AG08395 (cell line): ENCODE measurements at places on chromosomes 2 and 18.

GRCh38 chr2:173653432-173653805 is 298.7 kb downstream of the CDCA7 start:
- no peak for DNase-seq

- no peak for DNase-seq
Observed at GRCh38 chr2:173599821-173600359, 245.2 kb downstream of the CDCA7 start.

DNA sequence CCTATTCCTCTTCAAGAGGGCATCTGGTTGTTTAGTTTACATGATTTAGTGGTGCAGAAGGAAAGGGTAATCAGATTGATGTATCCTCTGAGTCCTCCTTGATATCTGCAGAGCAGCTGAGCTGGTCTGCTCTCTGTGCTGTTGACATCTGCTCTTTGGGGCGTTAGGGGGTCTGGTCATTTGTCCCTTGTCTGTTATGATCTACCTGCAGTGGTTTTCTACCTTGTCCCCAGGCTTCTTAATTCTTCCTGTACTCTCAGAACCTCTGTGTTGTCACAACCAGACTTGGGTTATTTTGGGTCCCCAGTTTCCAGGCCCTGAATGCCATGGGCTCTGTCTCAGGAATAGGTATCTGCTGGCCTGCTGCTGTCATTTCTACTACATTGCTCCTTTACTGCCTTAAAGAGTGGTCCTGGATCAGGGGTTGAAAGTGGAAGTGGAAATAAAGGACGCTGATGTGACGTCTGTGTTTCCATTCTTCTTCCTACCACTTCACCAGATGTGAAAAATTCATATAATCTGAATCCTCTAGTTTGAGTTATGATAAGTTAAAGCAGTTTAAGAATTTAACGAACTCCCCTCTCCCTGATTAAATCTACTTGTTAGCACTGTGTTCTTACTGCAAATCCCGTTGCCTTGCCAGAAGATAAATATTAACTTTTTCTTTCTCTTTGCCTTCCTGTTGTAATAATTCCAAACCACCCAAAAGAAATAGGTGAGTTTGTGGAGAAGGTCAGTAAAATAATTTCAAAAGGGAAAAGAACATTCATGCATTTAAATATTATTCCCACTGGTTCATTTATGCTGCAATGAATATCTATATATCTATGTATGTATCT is 16.6 kb upstream of the CPS1 start:
- DNase-seq = no peak

DNA sequence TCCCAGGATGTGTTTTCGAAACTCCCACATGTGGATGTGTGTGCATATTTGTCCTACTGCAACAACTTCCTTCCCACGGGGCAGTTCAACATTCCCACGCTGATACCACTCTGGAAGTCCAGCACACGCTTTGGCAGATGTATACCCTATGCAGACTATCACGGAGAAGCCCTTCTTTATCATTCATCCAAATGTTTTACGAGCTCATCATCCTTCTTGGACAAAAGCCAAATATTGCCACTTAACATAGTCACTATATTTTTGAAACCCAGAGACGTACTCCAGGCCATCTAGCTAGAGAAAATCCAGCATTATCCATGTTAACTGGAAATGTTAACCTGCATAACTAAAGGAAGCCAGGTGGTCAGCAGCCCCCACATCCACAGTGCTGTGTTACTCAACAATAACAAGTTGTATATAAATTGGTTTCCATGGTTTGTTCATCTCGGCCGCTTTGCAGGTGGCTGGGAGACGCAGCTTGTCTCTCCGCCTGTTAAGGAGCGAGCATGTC is 131.5 kb downstream of the ZNF532 start:
- DNase-seq = peak; percentile 43

DNA sequence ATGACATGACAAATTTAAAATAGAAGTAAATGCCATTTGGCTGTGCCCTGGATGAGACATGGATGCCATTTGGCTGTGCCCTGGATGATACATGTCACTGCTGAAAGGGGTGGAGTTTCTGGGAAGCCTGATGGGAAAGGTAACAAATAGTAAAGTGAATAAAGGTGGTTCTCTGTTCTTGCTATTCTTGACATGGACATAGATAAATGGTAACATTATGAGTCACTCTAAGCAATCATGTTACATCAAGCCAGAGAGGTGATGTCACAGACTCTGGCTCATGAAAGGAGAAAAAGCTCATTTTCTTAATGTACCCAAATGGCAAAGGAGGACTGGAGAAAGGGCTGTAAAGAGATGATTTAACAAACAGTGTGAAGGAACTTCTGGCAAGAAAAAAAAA is 86.4 kb downstream of the EML6 start:
- peak; percentile 21 for DNase-seq

- DNase-seq = peak; percentile 54
Observed at GRCh38 chr2:188623995-188624643, 332.4 kb downstream of the GULP1 start.

- DNase-seq = no peak
Observed at GRCh38 chr2:20994130-20994529, 49.7 kb downstream of the APOB start.

GRCh38 chr2:46706264-46706983 is 209.2 kb downstream of the MCFD2 start:
- DNase-seq = no peak

GRCh38 chr2:182324665-182325064 is 102.2 kb downstream of the PDE1A start:
- DNase-seq = no peak
